ENCODE measurements at places on chromosomes 11 and 22.

DNA sequence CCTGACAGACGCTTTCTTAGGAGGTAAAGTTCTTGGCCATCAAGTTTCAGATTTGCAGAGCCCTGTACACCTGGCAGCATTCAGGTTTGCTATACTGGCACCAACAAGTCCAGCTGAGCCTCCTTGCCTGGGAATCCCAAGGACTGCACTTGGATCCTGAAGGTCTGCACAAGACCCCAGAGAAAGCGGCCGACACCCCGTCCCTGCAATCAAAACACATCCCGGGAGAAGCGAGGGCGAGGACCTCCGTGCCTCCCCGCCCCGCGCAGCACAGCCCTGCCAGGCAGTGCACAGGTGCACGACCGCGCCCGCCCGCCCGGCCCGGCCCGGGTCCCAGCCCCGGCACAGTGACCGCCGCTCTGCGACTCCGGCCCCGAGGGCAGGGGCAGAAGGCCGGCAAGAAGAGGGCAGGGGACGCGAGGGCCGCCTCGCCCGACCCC lies 559 bp downstream of the MRTFA start:
- DNase-seq, result no peak

GRCh38 chr11:17597770-17598169 lies 50.7 kb downstream of the OTOG start:
- DNase-seq, result no peak

DNA sequence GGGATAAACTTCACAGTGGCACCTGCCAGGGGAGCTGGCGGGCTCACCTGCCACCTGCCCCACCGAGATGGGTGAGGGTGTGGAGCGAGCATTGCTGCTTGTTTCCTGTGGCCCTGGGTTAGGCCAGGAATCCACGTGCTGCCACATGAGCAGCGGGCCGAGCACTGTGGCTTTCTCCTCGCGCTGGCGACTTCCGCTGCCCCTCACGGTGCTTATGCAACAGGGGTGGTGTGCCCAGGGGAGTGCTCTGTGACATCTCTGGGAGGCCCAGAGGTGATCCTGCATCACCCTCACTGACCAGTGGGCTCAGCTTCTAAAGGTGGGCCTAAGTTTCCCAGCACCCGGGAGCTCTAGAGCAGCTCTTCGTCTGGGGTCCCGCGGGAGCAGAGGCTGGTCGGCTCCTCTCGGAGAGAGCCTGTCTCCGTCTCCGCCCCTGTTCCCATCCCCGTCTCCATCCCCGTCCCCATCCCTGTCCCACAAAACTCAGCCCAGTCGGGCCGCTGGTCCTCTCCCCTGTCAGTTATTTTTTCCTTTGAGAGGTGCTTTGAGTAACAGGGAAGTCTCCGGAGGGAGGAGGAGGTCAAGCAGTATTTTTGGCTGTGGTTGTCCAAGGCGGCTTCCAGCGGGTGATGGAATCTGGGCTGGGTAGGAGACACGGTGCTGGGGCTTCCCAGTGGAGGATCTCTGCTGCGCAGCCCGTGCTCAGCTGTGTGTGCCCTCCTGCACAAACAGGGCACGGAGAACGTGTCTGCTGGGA lies 42.5 kb downstream of the AP2A2 start:
- DNase-seq, result no peak

DNA sequence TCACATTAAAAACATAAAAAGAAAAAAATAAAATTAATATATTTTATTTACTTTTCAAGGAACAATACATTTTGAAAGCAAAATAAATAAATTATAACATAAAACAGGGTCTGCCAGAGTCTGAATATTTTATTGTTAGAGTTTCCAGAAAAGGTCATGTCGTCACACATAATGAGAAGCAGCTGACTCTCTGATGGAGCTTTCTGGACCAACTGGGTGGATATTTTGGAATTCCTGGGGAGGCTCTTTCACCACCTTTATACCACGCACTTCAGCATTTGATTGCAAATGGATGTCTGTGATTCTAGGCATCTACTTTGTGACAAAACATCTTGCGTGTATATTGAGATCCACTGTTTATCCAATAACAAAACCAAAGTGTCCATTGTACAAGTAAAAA lies 455.0 kb upstream of the CCDC179 start:
- no peak for DNase-seq

- DNase-seq, result no peak
Measured at GRCh38 chr11:129698212-129698611, 117.4 kb upstream of the TMEM45B start.

DNA sequence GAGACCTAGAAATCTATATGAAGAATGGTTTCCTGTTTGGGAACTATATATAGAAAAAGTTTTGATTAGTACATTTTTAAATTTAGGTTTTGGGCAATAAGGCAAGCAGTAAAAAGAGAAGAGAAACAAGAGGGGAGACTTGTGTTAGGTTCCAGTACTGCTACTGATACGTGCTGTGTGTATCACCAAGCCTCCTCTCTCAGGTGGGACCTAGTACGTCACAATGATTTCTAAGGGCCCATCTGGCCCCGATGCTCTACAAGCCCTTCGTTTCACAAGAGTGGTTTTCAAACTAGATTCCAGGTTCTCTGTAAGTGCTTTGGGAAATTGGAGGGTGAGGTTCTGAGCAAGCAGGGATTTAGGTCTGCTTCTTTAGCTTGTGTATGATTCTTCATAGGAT lies 39.2 kb downstream of the USP35 start:
- DNase-seq, result no peak

DNA sequence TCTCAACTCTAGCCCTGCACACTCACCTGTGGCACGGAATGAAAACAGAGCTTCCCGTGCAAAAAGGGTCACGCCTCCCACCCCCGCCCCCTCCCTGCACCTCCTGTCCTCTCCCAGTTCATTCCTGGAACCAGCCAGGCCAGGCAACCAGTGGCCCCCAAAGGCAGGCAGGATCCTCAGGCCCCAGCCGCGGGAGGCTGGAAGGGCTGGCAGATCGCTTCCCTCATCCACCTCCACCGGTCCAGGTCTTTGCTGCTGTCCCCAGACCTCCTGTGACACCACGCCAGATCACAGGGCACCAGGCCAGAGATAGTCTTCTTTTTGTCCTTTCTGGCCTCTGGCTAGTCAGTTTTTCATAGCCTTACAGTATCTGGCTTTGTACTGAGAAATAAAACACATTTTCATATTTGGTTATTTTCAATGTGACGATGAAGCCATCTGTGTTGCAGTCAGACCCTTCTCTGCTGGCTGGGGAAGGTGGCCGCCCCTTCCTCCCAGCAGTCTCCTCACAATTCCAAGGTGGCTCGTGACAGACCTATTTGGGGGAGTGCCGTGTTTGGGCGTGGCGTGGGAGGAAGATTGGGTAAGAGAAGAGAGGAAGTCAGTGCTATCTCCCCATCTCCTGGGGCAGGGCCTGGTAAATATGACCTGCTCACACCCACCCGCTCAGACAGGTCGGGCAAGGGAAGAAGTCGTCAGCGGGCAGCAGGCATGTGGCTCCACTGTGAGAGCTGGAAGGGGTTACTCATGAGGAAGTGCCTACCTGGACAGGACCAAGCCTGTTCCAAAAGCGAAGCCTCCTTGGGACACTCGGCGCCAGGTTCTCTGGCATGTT lies 9.1 kb downstream of the SSH3 start:
- DNase-seq, result no peak

DNA sequence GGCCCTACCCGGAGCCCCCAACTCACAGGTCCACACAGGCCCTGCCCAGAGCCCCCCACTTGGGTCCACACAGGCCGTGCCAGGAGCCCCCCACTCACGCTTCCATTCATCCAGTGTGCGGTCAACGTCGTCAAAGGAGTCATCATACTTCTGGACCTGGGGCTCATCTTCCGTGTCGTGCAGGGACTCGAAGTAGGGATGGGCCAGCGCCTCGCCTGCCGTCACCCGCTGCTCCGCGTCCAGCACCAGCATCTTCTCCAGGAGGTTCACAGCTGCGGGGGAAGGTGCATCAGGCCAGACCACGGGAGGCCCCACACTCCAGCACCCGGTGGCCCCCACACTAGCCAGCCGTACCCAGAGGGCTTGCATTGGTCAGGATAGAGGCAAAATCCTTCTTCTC lies 4.0 kb upstream of the HDAC10 start:
- DNase-seq, result no peak

DNA sequence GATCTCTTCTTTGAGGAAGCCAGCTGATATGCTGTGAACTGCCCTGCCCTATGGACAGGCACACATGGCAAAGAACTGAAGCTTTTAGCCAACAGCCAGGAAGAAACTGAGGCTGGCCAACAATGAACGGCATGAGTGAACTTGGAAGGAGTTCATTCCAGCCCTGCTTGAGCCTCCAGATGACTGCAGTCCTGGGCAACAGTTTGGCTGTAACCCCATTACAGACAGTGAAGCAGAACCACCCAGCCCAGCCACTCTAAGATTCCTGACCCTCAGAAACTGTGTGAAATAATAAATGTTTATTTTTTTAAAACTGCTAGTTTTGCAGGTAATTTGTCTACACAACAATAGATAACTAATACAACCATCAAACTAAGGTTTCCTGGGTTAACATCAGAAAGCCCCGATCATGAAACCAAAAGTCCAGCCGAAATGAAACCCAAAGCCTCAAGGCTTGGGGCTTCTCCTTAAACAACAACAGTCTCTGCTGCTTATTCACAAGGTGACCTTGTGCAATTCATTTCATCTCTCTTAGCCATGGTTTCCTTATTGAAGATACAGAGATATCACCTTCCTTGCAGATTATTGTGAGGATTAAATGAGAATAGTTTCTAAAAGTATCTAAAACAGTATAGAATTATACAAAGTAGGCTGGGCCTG lies 31.4 kb downstream of the PAK1 start:
- DNase-seq, result no peak

- DNase-seq, result no peak
Measured at GRCh38 chr11:44017443-44018126, 30.2 kb upstream of the ACCSL start.

- no peak for DNase-seq
Measured at GRCh38 chr11:118443590-118444218, 7.4 kb downstream of the KMT2A start.

DNA sequence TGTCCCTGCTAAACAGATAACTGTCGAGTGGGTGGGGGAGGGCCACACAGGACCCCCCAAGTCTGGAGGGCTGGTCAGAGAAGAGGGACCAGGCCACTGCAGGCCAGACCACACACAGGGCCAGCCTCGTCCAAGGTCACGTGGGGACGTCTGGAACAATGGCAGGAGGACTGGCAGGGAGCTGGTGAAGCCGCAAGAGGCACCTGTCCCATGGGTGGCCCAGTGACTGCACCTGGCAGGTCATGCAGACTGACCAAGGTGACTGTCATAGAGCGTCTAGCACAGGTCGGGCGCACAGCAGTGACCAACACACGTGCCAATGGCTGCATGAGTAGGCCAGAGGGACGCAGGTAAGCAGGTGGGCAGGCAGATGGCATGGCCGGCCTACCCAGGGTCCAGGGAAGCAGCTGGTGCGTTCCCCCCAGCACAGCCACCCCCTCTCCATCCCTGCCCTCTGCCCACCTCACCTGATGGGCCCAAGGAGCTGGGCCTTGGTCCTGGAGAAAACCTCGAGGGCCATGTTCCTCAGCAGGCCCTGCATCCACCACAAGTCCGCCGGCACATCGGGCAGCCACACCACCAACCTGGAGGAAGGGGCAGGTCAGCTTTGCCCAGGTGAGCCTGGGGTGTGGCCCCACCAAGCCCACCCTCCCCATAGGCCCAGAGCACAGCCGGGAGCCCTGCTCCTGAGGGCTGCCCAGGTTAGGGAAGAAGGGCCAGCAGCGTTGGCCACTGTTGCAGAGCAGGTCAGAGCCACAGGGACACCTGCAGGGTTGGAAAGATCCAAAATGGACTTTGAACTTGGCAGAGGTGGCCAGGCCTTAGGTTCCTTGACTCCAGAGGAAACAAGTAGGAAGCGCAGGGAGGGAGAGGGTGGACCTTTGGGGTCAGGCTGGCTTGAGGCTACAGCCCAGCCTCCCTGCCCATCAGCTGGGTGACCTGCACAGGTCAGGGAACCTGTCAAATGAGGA lies 10.4 kb downstream of the PNPLA5 start:
- no peak for DNase-seq

- no peak for DNase-seq
Measured at GRCh38 chr11:70641369-70641768, 243.0 kb downstream of the CTTN start.

GRCh38 chr11:45650166-45651095 lies 15.0 kb downstream of the CHST1 start:
- DNase-seq, result no peak
